ENCODE measurements at places on chromosomes 4 and X.

GRCh38 chr4:8913121-8913857 lies 41.6 kb upstream of the HMX1 start:
- DNase-seq: no peak

DNA sequence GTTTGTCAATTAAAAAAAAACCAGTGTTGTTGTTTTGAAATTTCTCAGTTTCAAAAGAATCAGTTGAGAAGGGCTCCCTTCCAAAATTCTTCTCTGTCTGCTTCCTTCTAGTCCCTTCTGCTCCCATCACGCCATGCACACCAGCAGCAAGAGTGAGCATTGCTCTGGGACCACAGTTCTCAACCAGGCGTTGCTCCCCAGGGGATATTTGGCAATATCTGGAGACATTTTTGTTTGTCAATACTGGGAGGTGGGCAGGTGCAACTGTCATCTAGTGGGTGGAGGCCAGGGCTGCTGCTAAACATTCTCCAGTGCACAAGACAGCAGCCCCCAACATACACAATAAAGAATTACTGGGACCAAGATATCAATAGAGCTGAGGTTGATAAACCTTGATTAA lies 74.8 kb upstream of the EGFL6 start:
- no peak for DNase-seq

GRCh38 chr4:82775243-82775642 lies 23.4 kb downstream of the SCD5 start:
- no peak for DNase-seq

DNA sequence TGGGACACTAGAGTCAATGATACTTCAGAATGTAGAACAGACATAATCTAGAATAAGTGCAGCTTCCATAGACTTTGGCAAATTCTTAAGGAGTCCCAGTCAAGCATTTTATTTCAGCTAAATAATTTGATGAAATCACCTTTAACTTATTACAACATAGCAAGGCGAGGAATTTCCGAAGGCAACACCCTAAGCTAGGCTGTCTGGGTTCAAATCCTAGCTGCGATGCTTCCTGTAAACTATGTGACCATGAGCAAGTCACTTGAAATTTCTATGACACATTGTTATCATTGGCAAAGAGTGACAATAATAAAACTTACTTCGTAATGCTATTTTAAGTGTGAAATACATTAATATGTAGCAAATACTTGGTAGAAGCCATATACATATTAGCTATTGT lies 679.1 kb downstream of the DMD start:
- DNase-seq: no peak

- no peak for DNase-seq
Measured at GRCh38 chr4:54723820-54724219, 66.1 kb downstream of the KIT start.

DNA sequence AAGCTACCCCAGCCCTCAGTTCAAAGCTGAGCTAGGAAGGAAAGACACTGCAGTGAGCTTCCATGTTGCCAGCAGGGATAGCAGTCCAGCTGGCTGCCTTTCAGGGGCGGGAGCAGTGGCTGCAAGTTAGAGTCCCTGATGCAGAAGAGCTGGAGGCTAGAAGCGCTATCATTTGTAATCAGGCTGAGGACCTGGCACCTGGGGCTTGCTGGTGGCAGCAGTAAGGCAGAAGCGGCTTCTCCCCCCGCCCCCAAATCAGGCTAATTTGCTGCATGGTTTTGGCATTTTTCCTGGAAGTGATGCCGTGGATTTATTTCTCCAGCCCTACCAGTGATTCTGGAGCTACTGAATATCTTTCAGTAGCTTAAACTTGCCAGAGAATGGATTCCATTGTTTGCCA lies 203.3 kb downstream of the CLCN4 start:
- DNase-seq: no peak

- peak; percentile 13 for DNase-seq
Measured at GRCh38 chr4:136369073-136369472, 1163.2 kb downstream of the PCDH18 start.

DNA sequence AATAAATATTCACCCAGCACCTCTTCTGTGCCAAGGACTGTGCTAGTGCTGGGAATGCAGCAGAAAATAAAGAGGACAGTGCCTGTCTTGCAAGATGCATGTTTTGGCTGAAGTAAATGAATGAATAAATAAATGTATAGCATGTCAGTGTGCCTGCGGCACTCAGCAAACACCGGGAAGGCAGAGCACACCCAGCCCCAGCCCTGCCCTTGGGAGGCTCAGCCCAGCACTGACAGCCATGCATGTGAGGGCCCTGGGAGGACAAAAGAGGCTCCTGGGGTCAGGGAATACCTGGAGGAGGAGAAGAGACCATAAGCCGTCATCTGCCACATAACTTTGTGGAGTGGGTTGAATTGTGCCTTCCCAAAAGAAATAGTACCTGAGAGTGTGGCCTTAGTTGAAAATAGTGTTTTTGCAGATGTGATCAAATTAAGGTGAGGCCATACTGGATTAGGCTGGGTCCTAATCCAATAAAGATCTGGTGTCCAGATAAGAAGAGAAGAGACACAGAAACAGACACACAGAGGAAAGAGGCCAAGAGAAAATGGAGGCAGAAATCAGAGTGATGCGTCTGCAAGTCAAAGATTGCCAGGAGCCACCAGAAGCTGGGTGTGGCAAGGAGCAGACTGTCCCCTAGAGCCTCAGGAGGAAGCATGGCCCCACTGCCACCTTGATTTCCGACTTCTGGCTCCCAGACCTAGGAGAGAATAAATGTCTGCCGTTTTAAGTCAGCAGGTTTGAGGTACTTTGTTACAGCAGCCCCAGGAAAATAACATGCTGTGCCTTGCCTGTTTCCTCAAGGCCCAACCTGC lies 16.3 kb downstream of the C4orf50 start:
- no peak for DNase-seq

DNA sequence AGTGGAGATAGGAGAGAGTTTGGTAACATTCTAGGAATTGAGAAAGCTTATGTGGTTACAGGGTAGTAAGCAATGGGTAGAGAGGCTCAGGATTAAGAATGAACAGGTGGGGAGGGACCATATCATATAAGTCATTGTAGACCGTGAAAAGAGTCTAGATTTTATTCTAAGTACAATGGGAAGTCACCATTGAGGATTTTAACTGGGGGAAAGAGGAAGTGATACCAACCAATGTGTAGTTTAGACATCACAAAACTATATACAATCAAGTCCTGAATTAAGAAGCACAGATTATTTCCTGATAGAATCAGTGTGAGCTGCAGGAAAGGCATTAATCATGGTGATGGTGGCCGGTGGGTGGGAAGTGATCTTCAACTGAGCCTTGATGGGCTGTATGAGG lies 178.3 kb upstream of the ZIC3 start:
- DNase-seq: no peak
